Kidney (tissue), 22 donors: ENCODE measurements at places on chromosomes 13 and 19. TPM values are rescaled to one million over a fixed set of nuclear protein-coding genes. Genes with fewer than 3 reads are reported as not detected.

SMIM17 gene
- total RNA-seq, result 0.47 TPM

GRCh38 chr13:24323036-24323738 is 13.8 kb downstream of the C1QTNF9 start:
- DNase-seq, result no peak

GRCh38 chr19:47142779-47143178 is 12.1 kb downstream of the SAE1 start:
- DNase-seq, result no peak

DNA sequence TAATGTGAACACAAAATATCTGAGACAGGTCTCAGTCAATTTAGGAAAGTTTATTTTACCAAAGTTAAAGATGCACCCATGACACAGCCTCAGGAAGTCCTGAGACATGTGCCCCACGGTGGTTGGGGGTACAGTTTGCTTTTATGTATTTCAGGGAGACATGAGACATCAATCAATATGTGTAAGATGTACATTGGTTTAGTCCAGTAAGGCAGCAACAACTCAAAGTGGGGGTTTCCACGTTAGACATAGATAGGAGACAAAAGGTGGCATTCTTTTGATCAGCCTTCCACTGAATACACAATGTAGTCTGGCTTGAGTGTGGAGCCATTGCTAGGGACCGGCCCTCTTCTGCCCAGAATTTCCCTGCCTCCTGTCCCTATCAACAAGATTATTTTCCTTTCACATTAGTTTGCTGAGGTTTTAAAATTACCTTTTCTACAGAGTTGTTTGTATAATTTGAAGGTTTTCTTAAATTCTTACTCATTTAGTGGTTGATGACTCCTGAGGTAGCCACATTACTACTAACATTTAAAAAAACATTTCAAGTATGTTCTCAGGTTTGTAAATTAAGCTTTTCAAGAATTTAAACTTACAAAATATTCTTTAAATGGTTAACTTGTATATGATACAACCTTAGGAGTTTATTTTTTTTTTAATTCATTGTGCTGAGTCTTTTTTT is 33.2 kb downstream of the RNASEH2B start:
- DNase-seq, result no peak

- no peak for DNase-seq
Observed at GRCh38 chr19:3098515-3099346, 4.6 kb downstream of the GNA11 start.

GRCh38 chr13:32391101-32391619 is 36.8 kb downstream of the N4BP2L1 start:
- no peak for DNase-seq

- DNase-seq, result no peak
Observed at GRCh38 chr19:36258028-36258875, 43.3 kb downstream of the ZNF146 start.
